ENCODE measurements at places on chromosomes 12 and 14. TPM values are rescaled to one million over a fixed set of nuclear protein-coding genes. Genes with fewer than 3 reads are reported as not detected.

Gene SLC39A5
- not detected for total RNA-seq

Gene TBPL2
- total RNA-seq: not detected

DNA sequence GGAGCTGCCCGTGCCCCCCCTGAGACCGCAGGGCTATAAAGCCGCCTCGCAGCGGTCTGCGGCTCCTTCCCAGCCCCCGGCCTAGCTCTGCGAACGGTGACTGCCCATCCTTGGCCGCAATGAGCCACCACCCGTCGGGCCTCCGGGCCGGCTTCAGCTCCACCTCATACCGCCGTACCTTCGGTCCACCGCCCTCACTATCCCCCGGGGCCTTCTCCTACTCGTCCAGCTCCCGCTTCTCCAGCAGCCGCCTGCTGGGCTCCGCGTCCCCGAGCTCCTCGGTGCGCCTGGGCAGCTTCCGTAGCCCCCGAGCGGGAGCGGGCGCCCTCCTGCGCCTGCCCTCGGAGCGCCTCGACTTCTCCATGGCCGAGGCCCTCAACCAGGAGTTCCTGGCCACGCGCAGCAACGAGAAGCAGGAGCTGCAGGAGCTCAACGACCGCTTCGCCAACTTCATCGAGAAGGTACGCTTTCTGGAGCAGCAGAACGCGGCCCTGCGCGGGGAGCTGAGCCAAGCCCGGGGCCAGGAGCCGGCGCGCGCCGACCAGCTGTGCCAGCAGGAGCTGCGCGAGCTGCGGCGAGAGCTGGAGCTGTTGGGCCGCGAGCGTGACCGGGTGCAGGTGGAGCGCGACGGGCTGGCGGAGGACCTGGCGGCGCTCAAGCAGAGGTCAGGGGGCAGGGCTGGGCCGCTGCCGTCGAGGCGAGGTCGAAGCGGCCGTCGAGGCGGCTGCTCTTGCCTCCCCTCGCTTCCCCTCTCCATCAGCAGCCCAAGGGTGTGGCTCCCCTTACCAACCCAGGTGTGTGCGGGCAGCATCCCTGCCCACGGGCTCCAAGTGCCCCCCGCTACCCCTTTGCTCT, at the start of gene PRPH:
PRPH (plus strand) TSS at position 66 of the 855 bp plus-strand sequence; CDS start at position 120, 54 bp downstream.
- DNase-seq: no peak

Gene NDRG2
- 2.1 TPM for total RNA-seq

DNA sequence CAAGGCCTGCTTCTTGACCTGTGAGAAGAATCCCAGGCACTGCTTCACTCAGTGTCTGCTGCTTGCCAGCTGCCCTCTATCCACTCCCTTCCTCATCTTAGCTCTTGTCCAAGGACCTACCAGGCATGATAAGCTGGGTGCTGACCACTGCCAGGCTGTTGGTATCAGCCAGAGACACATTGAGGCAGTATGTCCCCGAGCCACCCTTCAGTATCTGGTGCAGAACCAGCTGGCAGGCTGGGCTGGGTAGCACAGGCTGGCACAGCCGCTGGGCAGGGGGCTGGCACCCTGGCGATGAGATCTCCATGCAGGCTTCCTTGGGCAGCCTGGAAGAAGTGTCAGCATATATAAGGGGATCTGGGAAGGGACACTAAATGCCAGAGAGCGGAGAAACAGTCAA, 10.5 kb downstream of the PMEL start:
- DNase-seq: no peak

Gene TMTC3
- total RNA-seq: 19.7 TPM

Gene KRT6C
- total RNA-seq: not detected

DNA sequence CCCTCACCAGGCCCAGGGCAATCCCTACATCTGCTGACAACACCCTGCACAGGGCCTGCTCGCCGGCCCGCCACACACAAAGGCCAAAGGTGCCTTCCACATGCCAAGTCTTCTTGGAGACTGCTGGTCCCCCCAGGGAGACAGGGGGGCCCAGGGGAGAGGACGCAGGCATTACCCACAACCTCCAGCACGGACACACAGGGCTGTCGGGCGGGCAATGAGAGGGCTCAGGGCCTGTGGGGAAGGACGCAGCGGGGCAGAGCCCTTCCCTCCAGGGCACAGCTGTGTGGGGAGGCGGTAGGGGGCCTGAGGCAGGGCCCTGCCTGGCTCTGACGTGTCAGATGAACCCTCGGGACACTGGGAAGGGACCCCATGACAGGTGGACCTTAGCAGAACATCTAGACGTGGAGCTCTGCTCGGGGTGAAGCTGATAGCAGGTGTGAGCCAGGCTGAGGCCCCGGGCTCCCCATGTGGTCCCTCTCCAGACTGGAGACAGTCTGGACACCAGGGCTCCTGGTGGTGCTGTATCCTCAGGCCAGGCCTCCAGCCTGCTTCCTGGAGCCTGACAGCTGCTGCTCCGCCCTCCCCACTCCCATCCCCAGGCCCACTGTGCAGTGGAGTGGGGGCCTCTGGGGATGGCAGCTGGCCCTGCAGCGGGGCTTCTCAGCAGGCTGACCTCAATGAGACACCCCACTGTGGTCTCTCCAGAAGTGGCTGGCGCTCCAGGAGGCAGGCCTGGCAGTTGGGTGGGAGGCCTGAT, 31.6 kb upstream of the NUDT14 start:
- no peak for DNase-seq

- no peak for DNase-seq
Measured at GRCh38 chr12:30902001-30902400, 24.5 kb upstream of the TSPAN11 start.

Gene SIX6
- total RNA-seq: not detected

Gene KITLG
- total RNA-seq: 3.2 TPM

Gene KRT79
- total RNA-seq: not detected

Gene CLBA1
- total RNA-seq: 5.1 TPM

DNA sequence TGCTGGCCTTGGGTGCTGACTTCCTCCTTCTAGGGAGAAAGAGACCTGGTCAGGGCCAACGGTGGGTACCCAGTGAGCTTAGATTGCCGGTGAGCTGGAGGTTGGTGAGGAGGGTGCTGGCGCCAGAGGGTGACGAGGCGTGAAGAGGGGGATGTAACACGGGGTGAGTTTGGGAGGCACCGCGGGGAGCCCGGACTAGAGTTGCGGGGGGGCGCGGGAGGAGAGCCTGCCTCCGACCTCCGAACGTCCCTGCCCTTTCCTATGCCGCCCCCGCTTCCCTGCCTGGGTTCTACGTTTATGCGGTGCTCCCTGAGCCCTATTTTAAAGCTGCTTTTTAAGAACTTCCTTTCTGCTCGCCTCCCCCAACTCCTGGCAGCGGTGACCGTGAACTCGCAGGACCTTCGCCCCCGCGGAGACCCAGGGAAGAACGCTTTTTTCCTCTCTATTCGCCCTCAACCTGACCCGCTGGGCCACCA, 18.6 kb downstream of the OR6S1 start:
- no peak for DNase-seq

Gene CACNA2D4
- total RNA-seq: 0.26 TPM

DNA sequence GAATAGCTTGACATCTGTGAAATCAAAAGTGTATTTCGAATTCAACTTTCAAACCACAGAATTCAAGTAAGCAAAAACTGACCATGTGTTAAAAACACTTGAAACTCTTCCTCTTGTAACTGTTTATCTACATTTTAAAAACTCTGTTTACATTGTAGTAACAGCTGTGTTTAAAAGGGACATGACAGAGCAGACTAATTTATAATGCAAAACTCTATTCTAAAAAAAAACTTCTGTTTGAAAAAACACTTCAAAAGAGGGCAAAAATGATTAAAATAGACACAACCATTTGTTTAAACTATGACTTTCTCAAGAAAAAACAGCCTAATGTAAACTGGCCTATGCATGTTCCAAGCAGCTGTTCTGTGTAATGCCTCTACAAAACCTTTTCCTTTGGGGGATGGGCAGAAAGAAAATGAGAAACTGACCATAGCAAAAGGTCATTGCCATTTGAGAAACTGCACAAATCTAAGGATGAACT, 149.1 kb upstream of the HMGA2 start:
- no peak for DNase-seq

Gene ADCY4
- 51.2 TPM for total RNA-seq

DNA sequence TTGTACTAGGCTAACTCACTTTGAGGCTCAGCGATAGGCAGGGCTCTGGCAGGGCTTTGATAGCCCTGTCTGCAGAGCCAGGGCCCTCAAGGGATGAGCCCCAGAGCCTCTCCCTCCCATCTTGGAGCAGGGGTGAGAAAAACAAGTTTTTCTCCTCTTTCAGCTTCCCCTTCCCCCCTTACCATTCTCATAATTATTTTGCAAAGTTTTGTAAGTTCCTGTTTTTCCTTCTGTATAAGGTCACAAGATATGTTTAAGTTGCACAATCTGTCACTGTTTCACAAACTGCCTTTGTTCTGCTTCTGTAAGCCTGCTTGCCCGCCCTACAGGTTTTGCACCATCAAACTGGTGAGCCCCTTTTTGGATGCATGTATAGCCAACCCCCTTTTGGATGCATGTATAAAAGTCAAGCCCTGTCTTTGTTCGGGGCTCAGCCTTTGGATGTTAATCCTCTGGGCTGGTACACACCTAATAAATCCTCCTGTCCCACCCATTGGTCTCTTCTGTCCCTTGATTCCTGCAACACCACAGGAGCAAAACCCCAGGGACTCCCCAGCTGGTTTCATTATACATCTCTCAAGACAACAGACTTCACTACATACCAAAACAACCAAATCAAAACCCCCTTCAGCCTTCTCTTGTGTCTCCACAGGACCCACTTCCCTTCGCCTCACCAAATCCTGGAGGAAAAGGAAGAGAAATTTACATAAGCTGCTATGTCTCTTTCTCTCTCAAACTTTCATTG, 52.5 kb upstream of the RESF1 start:
- no peak for DNase-seq

Gene NFATC4
- 1.0 TPM for total RNA-seq

GRCh38 chr14:53824061-53824460, 132.6 kb downstream of the BMP4 start:
- no peak for DNase-seq

Gene DEPDC4
- 0.13 TPM for total RNA-seq
